ENCODE measurements at places on chromosomes 3 and 15. TPM values are rescaled to one million over a fixed set of nuclear protein-coding genes. Genes with fewer than 3 reads are reported as not detected.
A peak's percentile ranks its signal among the peaks of the same experiment; 100 is the strongest.

DNA sequence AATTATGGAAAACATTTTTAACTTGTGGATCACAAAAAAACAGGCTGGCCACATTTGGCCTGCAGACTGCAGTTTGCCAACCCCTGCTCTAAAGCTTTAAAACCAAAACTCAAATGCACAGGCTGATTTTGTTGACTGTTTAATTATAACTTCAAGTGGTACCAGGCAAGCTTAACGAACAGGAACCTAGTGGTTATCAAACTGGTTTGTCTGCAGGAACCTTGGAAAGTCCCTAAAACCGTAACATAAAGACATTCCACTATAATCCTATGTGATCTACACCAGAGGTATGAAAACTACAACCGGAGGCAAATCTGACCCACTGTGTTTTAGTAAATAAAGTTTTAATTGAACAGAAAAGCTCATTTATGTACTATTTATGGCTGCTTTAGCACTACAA, 52.4 kb downstream of the TBL1XR1 start:
- DNase-seq: no peak

DNA sequence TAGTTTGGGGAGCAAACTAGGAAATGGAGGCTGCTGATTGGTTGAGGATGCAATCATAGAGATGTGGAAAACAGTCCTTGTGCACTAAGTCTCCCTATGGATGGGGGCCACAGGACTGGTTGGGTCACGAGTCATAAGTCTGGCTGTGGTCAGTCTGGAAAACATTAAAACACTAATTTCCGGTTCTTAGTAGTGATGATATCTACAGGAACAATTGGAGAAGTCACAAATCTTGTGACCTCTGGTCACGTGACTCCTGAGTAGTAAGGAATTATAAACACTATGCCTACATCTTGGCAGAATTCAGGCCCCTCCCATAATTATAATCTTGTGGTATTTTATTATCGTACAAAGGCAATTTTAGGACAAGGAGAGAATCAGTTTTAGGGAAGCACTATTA, 317.3 kb upstream of the ARPP21 start:
- no peak for DNase-seq

- DNase-seq: peak; percentile 53
These were observed 661.2 kb upstream of the NR2F2 start for GRCh38 chr15:95669146-95669922.

- peak; percentile 84 for DNase-seq
These were observed 15.5 kb downstream of the TBC1D2B start for GRCh38 chr15:78061963-78062427.

DNA sequence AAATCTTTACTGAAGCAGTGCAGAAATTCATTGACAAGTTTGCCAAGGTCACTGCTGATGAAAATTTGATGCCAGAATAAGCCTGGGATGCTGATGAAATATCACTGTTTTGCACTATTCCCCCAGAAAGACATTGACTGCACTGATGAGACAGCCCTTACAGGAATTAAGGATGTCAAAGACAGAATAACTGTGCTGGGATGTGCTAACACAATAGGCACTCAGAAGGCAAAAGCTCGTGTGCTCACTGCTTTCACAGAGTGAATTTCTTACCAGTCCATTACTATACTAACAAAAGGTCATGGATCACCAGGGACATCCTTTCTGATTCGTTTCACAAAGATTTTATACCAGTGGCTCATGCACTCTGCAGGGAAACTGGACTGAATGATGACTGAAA, 69.4 kb downstream of the MCF2L2 start:
- DNase-seq: no peak

GRCh38 chr3:17749705-17750293, 7.4 kb upstream of the TBC1D5 start:
- DNase-seq: no peak

- no peak for DNase-seq
These were observed 884.0 kb upstream of the CADM2 start for GRCh38 chr3:84074767-84075166.

SYNPR gene
- not detected for total RNA-seq

B3GALNT1 gene
- total RNA-seq: 17.7 TPM

NUP210 gene
- under 0.01 TPM for total RNA-seq

EMC7 gene
- total RNA-seq: 57.4 TPM

ATP13A4 gene
- not detected for total RNA-seq

MESP1 gene
- total RNA-seq: under 0.01 TPM

GPR62 gene
- under 0.01 TPM for total RNA-seq
